Bone marrow (tissue), 2 donors: ENCODE measurements at places on chromosomes 6 and 20.

DNA sequence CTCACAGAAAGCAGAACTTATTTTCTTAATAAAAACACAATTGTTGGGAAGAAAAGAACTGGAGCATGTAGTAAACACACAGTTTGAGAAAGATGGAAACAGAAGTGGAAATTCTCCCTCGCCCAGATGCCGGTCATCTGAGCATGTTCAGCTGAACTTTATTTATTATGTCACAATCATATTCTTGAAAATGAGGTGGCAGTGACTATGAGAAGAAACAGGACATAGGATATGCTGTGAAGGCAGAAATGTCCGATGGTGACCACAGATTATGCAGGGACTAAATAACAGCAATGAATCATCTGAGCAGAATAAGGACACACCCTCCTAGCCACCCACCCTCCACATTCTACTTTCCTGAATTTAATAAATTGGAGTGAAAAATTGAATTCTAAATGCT lies 425.3 kb upstream of the NOX3 start:
- no peak for DNase-seq

GRCh38 chr6:6614096-6614982 lies 25.8 kb downstream of the LY86 start:
- DNase-seq = no peak

DNA sequence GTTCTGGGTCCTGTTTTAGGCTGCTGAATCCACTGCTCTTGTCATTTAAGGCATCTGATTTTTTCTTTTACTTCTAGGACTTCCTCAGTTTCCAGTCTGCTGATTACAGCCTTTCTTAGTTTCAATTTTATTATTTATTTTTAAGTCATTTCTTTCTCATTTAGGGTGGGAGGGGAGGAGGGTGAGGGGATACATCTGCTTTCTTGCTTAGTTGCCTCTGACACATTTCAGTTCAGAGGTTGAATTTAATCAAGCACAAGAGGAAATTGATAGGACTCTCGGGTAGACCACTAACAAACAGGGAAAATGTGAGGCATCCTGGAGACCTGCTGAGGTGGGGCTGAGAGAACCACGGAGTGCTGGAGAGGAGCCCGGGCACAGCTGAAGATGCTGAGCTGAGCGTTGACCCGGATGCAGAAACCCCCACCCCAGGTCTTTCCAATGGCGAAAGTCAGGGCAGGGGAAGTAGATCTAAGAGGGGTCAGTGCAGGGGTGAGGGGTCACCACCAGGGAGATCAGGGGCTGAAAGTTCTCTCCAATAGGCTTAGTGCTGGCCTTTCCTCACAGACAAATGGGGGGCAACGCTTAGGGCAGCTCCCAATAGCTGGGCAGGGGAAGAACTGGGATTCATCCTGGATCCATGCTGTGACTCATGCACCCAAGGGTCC lies 7.6 kb upstream of the TREML2 start:
- DNase-seq = no peak

DNA sequence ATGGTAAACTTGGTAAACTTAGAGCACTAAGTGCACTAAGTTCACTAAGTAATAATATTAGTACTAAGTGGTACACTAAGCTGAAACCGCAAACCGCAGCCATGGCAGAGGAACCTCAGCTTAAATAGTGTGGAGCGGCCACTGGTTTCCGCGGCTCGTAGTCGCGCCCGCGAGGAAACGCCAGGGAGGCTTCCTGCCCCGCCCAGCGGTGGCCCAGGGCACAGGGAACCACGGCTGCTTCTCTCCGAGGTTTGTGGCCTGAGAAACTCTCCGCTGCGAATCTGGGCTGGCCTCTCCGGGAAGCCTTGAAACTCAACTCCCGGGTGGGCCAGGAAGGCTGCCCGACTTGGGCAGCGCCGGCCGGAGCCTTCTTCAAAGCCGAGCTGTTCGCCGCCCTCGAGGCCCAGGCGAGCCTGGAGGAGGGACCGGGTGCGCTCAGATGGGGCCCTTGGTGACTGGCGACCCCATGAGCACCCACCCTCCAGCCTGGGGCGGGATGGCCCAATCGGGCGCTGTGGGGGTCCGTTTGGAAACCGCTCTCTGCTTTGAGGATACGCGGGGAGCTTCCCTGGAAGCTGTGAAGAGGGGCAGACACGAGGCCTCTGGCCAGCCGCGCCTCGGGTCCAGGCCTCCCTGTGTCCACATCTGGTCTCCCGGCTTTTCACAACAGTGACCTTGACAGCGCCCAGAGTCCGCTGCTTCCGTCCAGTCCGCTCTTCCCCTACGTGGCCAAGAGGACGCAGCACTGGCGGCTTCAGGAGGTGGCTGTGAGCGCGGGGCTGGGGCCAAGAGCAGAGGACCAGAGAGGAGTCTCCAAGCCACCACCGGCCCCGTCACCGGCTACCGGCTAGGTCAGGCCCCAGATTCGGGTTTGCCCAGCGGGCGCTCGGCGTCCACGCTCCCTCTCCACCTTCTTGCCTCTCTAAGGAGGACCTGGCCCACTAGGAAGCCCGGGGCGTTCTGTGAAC lies 25.4 kb upstream of the HLA-E start:
- peak; percentile 35 for DNase-seq

DNA sequence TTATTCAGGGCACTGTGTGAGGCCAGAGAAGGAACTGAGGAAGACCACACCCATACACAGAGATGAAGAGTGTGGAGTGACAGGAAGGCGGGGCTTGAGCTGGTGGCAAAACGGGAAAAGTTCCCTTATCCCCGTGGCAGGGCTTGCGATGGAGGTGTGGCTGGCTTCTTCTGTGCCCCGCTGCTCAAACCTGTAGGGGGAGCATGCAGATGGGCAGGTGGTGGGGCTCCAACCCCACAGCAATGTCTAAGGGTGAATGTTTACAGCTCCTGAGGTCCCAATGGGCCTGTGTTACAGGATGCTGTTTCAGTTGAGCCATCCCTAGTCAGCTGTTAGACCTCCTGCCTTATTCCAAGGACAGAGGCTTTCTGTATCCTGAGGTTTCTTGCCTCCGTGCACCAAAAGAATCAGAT lies 105.9 kb downstream of the LY86 start:
- no peak for DNase-seq

DNA sequence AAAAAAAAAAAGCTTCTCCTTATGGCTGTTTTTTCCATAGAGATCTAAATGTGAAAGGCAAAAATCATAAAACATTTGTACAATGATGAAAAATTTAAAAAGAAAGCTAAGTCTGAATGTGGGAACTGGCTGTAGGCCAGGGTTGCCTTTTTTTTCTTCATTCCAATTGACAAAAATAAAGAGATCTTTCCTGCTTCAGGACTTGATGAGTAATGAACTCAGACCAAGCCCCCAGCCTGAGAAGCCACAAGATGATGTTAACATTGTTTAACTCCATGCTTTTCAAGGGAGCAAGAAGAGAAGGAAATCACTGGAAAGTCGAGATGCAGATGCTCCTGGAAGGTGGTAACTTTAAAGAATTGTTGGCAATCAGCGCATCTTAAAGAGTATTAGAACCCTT lies 41.4 kb downstream of the TRMT6 start:
- DNase-seq = no peak

DNA sequence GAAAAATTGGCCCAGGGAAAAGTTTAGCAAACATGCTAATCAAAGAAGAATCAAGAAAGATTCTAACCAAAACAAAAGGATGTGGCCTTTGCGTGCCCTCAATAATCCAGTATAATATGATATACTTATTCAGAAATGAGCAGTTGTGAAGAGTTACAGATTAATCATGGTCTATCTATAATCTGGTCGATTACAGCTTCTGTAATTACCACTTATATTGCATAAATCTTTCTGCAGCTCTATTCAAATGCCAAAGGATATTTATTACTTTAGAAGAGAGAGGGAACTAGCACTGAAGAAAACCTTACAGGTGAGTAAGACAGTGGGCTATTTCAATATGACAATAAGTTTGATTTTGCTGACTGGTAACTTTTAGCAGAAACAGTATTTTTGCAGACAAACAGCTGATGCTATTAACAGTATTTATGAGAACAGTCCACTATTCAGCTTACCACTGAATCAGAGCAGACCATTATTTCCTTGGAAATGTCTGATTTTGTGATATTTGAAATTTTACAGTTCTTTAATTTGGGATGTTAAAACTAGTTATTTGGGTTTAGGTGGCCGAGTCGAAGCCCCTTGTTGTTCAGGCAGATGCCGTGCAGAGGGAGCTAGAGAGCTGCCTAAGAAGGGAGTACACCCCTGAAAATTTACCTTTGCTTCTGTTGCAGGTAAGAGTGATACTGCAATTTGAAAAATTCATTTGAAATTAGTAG lies 92.2 kb downstream of the CEP57L1 start:
- no peak for DNase-seq

DNA sequence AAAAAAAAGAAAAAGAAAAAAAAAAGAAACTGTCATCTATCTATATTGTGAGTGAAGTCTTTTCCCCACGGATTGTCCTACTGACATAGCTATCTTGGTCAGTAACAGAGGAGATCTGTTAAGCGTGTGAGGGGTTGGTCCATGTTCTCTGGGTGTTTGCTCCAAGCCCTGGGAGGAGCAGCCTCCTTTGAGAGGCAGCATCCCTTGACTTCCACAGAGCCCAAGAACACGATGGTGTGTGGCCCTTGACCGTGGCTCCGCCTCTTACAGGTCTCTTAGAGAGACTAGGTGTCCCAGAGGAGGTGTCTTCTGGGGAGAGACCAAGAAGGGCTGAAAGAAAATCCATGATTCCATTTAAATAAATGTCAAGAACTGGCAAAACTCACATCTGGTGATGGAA lies 60.1 kb upstream of the GTSF1L start:
- no peak for DNase-seq

- no peak for DNase-seq
Measured at GRCh38 chr20:58585753-58586540, 65.1 kb upstream of the STX16 start.

DNA sequence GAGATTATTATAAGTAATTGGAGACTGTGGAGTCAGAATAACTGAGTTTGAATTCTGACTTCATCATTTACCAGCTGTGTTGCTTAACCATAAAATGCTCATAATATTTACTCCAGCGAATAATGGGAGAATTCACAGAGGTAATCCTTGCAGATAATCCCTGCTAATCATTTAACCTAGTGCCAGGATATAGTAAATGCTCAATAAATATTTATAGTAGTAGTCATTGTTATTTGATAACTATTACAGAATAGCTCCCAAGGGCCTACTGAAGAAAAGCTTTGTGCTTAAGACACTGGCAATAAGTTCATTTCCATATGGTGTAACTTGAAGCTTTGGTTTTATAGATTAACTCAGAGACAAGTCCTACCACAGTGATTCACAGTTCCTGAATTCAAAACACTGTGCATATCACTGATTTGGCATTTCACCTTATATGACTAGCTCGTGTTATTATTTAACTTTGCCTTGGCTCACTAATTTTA lies 208.8 kb upstream of the PLCB4 start:
- DNase-seq = no peak

DNA sequence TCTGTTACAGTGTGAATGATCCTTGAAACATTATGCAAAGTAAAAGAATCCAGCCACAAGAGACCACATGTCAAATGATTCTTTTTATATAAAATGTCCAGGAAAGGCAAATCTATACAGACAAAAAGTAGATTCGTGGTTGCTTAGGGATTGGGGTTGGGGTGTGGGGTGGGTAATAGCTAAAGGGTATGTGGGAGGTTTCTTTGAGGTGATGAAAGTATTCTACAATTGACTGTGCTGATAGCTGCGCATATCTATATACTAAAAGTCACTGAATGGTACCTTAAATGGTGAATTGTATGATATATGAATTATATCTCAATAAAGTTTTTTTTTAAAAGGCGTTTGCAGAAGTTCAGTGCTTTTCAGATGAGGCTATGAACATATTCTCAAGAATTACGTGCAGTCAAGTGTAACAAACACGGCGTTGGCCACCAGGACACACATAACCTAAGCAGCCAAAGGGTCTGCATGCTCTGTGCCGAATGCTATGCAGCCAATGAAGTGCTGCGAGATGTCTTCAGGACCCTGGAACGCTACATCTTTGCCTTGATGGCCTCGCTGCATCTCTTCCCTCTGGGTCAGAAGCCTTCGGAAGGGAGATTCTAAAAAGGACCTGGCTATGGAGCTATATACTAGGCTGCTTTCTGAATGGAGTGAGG lies 96.9 kb downstream of the SCML4 start:
- DNase-seq = no peak

DNA sequence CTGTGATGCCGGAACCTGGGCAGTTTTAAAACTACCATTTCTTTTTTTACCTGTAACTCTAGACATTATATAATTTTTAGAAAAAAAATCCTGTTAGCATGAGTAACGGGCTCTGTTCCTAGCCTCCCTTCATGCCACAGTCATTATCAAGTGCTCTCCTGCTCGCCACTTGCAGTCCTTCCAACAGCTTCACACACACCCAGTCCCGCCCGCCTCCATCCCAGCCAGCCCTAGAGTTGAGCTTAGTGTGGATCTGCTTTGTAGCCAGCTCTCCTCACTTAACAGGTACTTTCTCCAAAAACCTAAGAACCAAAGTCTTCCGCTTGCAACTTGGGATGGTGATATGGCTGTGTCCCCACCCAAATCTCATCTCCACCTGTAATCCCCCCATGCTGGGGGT lies 51.5 kb downstream of the EZR start:
- DNase-seq = no peak

GRCh38 chr20:25278636-25279361 lies 30.9 kb downstream of the PYGB start:
- no peak for DNase-seq

DNA sequence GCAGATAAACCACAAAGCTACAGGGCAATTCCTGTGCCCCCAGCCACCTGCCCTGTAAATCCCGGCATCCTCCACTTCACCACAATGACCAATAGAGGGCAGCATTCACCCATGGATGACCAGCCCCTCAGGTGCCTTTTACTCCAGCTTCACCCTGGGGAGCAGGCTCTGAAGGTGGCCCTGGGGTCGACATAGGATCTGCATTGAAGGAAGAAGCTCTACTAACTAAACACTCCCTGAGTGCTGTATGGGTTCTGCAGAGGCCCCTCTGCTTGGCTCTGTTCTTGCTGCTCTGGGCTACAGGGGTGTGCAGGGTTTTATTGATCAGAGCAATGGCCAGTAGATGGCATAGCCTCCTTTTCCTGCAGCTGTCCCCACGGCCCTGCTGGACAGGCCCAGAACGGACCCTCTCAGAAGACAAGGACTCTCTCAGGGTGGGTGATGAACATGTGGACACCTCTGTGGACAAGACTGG lies 20.3 kb downstream of the CST4 start:
- DNase-seq = no peak

DNA sequence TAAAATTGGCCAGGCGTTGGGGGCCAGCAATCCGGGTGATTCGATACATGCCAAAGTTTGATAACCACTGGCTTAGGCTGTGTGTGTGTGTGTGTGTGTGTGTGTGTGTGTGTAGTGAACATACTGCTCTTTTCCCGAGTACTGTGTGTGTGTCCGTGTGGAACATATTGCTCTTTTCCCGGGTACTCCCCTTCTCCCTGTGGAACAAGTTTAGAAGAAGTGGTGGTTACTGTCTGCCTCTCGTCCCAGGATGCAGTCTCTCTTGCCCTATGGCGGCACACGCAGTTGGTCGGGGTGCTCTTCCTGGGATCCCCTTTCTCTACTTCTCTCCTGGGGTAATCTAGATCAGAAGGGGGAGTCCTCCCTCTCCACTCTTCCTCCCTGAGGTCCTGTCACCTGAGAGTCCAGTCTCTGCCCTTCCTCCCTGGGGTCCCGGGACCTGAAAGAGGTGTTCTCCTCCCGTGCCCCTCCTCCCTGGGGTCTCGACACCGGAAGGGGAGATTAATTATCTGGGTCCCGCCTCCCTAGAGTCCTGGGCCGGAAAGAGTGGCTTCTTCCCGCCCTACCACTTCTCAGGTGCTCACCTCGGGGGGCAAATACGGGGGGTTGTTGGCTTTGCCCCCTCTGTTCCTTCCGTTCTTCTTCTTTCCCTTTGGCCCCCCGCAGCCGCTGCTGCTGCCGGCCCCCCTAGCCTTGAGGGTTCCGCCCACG lies 516 bp downstream of the GTPBP2 start:
- DNase-seq = peak; percentile 57

- no peak for DNase-seq
Measured at GRCh38 chr6:3997177-3997770, 81.7 kb downstream of the FAM217A start.
